ENCODE measurements at places on chromosomes 2 and 18.

DNA sequence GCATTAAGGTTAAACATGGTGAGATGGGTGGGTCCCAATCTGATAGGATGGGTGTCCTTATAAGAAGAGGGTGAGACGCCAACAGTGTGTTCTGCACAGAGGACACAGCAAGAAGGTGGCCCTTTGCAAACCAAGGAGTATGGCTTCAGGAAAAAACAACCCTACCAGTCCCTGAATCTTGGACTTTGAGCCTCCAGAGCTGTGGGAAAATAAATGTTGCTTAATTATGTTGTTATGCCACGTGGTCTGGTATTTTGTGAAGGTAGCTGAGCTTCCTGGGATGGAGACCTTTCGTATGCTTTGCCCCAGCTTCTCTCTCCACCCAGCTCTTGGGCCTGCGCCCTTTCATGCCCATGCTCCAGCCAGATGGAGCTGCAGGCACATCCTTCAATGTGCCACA is 114.2 kb upstream of the EPC2 start:
- DNase-seq = no peak

DNA sequence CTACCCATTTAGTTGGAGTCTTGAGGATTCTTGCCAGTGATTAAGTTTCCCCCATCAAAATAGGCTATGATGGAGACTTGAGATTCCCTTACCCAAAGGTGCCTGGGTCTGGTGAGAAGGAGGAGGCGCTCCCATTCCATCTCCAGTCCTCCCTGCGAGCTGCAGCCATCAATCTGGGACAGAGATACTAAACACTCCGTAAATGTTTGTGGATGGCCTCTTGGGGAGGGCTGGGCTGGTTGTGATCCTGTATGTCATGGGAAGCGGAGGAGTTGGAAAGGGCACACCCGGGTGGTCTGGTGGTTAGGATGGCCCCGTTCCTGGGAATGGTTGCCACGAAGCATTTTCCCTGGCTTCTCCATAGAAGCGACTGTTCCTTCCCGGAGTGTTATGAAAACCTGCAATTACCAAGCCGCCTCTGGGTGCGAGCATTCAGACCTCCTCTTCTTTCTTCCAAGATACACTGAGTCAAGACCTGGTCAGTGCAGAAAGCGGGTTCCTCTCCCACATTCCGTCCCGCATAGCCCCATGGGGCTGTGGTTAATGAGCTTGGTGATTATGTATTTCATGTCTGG is 196.9 kb downstream of the CTIF start:
- no peak for DNase-seq

DNA sequence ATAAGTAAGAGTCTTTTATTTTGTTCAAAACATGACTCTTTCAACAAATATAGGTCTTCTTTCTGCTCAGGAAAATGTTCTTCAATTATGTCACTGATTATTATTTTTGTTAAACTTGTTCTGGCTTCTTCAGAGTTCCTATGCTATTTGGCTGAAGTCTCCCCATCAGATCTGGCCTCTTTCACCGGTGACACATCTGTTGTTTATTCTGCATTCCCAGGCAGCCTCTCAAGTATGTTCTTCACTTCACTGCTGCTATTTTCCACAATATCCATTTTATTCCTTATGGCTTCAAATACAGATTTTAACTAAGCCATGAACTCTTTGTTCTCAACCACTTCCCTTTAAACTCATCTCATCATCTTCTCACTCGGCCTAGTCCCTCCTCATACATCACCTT is 45.7 kb downstream of the HDAC4 start:
- DNase-seq = peak; percentile 58

GRCh38 chr18:72692086-72692485 is 147.9 kb upstream of the CBLN2 start:
- DNase-seq = no peak

GRCh38 chr2:64222351-64222750 is 78.1 kb upstream of the PELI1 start:
- DNase-seq = peak; percentile 75

GRCh38 chr2:224025874-224026273 is 13.2 kb downstream of the SERPINE2 start:
- no peak for DNase-seq
